ENCODE measurements at places on chromosomes 4 and X.

GRCh38 chrX:102712981-102713625, 855 bp downstream of the GPRASP2 start:
- DNase-seq, result peak; percentile 74

GRCh38 chrX:21831496-21831895, 7.9 kb upstream of the MBTPS2 start:
- DNase-seq, result no peak

DNA sequence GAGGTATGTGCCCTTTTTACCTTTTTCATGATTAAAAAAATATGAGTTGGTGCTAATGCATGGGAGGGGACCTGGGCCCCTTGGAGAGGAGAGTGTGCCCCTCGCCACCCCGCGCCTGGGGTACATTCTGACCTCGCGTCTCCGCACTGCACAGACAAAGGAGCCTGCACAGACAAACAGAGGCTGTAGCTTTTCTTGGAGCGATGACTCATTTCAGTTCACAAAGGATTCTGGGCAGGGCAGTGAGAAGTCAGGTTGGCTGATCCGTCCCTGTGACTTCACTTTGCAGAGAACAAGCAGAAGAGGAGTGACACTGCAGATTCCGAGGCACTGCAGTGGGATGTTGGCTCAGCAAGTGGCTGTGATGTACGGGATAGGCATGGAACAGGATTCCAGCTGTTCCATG, 82.9 kb downstream of the STOX2 start:
- peak; percentile 4 for DNase-seq

DNA sequence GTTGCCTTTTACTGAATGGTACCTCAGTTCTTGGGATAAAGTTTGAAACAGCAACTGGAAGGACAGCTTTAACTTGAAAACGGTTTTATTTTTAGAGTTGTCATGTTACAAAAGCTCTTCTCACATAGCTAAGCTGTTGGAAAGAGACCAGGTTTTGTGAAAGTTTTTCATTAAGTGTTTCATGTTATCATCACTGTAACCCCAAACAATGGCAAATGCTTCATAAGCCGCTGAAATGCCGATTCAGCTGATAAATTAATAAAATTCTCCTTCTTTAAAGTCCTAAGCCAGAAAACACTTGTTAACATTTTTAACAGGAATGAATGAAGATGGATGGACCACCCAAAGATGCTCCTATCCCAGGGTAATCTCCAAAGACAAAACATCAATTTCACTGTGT, 76.1 kb upstream of the IRF2 start:
- DNase-seq, result no peak

DNA sequence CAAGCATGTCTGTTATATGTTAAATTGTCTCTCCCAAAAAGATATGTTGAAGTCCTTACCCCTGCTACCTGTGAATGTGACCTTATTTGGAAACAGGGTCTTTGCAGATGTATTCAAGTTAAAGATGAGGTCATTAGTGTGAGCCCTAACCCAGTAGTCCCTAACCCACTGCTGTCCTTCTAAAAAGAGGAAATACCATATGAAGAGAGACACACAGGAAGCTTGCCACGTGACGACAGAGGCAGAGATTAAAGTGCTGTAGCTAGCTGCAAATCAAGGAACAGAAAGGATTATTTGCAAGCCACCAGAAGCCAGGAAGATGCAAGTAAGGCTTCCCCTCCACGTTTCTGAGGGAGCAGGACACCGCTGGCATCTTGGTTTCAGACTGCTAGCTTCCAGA, 150.1 kb downstream of the HNRNPD start:
- DNase-seq, result no peak

DNA sequence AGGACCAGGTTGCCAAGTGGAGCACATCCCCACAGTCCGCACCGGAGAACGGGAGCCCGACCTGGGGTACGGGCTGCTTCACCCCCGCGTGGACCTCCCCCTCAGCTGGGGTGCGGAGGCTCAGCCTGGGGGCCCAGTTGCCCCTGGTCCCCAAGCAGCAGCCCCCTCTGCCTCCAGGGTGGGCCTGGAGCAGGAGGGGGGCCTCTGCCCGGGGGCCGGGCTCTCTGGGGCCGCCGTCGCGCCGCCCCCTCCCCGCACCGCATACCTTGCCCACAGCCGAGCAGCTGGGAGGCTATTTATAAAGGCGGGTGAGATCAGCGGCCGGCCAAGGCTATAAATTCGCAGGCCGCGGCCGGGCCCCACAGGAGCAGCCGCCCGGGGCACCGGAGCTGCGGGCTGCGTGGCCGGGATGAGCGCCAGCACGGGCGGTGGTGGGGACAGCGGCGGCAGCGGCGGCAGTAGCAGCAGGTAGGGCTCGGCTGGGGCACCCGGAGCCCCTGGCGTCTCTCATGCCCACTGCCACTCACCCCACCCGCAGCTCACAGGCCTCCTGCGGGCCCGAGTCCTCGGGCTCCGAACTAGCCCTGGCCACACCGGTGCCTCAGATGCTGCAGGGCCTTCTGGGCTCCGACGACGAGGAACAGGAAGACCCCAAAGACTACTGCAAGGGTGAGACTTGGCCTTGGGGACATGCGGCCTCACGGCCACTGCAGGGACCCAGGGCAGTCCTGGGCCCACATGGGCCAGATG, at the start of gene SRPK3:
Gene SRPK3, plus strand, starts transcription at position 364 of the 750 bp plus-strand sequence. Its CDS starts 46 bp downstream, at position 410.
- peak; percentile 24 for DNase-seq

GRCh38 chr4:95105983-95106382, 348.2 kb downstream of the BMPR1B start:
- DNase-seq, result no peak

GRCh38 chr4:188221090-188221489, 81.8 kb downstream of the TRIML1 start:
- DNase-seq, result no peak

GRCh38 chr4:153950100-153950979, 161.5 kb upstream of the SFRP2 start:
- DNase-seq, result no peak

GRCh38 chrX:31580726-31581125, 508.9 kb upstream of the FTHL17 start:
- DNase-seq, result no peak

DNA sequence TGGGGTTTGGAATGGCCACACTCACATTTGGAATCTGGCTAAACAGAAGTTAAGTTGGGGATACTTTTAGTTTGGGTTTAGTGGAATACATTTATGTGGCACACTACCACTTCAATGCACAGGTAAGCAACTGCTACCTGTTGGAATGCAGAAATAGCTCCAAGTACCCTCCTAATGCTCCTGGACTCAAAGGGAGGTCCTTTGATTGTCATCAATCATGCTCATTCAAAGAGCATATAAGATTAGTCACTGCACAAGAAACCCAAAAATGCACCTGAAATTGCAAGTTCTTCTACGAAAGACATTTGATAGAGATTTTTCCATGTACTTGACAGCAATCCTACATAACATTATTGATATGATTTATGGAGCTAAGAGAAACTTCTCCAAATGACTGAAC, 247.7 kb downstream of the ANKRD50 start:
- DNase-seq, result no peak

GRCh38 chr4:11746734-11747133, 318.0 kb upstream of the HS3ST1 start:
- DNase-seq, result no peak

- no peak for DNase-seq
Measured at GRCh38 chrX:109327251-109327650, 154.6 kb downstream of the GUCY2F start.

DNA sequence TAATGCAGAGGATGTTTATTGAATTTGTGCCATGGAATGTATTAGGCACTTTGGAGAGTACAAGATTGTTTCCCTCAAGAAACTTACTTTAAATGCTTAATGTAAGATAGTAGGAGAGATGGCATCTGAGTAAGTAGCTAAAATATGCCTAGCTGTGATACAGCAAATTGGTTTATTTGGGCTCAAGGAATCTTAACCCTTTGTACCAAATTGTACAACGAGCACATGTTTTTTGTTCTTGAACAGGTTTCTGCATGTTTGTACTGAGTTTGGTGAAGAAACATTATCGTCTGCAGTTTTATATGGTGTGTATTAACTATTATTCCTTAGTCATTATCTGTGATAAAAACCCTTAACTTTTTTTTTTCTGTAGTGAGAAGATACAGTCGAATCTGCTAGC, 48.6 kb downstream of the CDS1 start:
- no peak for DNase-seq

GRCh38 chr4:88630756-88631155, 38.5 kb downstream of the HERC3 start:
- DNase-seq, result no peak

- no peak for DNase-seq
Measured at GRCh38 chrX:64352081-64352480, 43.2 kb downstream of the MTMR8 start.

DNA sequence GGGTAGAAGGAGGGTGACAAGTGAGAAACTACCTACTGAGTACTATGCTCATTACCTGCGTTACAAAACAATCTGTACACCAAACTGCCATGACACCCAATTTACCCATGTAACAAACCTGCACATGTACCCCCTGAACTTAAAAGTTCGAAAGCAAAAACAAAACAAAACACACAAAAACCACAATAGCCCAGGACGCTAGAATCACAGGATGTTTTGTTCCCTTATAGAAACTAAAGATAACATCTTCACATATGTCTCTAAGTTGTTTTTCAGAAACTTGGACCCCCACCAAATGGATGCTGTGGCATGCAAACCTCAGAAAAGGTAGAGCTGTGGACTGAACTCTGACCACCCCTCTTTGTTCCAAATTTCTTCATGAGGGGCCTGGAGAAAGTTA, 25.2 kb upstream of the PNMA5 start:
- no peak for DNase-seq

DNA sequence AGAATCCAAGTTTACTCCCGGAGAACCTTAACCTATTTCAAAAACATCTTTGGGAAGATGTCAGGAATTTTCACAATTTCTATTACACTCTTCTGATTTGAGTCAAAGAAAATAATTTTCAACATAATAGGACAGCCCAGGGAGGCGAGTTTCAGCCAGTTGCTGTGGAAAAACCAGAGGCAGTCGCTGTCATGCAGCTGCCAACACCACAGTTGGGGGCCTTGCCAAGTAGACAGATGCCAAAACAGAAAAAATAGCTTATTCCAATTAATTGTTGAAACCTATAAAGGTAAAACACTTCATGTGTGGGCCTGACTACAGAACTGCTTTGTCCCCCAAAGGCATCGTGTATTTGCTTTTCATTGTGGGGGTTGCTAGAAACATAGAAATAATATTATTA, 225.8 kb downstream of the DMD start:
- DNase-seq, result no peak

DNA sequence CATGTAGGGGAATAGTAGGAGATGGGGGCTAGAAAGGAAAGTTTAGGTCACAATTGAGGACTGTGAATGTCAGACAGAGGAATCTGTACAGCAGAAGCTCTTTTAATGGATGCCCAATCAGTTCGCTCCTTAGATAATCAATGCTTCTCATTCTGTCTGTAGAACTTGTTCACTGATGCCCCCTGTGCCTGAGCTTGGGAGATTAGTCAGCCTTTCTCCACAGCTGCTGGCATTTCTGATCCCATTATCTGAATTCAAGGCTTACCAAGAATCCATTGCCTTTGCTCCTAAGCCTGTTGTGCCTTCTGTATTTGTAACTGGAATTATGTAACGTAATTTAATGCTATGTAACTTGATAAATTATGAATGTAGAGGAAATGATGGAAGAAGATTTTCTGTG, 53.2 kb upstream of the BBS12 start:
- DNase-seq, result no peak

DNA sequence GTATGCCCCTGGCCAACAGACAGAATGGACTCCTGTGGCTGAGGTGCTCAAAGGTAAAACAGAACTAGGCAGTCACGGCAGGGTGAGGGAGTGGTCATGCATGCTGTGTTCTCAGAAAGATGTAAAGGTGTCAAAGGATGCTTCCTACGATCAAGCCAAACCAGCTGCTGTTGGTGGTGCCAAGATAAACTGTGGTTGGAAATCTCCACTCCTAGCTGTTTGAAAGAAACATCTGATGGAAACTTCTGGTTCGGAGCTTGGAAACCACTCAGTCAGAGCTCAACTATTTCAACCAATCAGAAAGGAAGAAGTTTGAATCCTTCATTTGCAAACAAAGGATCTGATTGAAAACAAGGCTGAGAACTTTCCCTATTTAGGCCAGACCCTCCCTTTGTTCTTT, 68.5 kb upstream of the DDX60 start:
- no peak for DNase-seq

DNA sequence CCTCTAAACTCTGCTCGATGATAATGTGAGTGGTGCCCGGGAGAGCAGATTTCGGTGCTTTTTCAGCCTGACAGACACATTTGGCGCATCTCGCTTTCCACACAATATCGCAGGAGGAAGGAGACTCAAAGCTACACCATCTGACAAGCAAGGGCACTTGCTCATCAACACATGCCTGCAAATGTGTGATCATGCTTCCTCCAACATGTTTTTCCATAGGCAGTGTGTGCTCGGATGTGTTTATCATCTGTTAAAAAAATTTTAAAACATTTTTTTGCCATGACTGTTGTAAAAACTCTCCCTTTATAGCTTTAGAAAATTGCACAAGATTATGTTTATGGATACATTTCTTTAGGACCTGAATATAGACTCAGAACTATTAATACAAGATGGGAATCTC, 170.3 kb upstream of the PUDP start:
- DNase-seq, result no peak

GRCh38 chrX:136643243-136643642, 4.7 kb upstream of the CD40LG start:
- DNase-seq, result no peak

DNA sequence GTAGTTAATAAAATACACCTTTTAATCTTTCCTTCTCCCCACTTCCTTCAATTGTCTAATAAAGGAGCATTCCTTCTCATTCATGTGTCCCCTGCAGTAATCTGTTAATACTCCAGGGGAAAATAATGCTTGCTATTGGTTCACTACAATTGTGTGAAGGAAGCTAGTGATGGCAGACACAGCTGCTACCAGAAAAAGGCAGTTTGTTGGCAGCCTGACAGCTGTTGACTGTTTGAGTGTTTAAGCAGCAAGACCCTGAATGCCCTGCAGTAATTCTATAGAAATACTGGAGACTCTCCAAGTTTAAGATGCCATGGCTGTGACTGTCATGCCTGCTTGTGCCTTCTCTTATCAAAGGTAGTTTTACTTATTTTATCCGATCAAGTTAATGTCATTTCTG, 359.5 kb downstream of the C4orf33 start:
- peak; percentile 87 for DNase-seq

GRCh38 chr4:94714365-94715160, 43.2 kb upstream of the BMPR1B start:
- no peak for DNase-seq

- no peak for DNase-seq
Measured at GRCh38 chr4:62571494-62571893, 1371.4 kb downstream of the ADGRL3 start.

- DNase-seq, result peak; percentile 25
Measured at GRCh38 chr4:86380181-86380724, 20.4 kb upstream of the MAPK10 start.

GRCh38 chr4:94741304-94741703, 16.5 kb upstream of the BMPR1B start:
- no peak for DNase-seq

DNA sequence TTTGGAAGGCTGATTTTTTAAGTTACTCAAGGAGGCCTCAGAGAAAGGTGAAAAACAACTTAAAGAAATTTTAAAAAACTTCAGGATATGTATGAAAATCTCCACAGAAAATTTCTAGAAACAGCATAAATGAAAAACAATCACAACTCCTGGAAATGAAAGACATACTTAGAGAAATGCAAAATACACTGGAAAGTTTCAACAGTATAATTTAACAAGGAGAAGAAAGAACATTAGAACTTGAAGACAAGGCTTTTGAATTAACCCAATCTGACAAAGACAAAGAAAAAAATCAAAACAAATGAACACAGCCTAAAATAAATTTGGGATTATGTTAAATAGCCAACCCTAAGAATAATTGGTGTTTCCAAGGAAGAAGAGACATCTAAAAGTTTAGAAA, 300.5 kb downstream of the ANTXR2 start:
- no peak for DNase-seq
